ENCODE measurements at places on chromosomes 6 and 20.

GRCh38 chr6:79518842-79519241 is 18.4 kb downstream of the LCA5 start:
- no peak for DNase-seq

GRCh38 chr6:136317021-136317694 is 27.5 kb upstream of the BCLAF1 start:
- DNase-seq = no peak

DNA sequence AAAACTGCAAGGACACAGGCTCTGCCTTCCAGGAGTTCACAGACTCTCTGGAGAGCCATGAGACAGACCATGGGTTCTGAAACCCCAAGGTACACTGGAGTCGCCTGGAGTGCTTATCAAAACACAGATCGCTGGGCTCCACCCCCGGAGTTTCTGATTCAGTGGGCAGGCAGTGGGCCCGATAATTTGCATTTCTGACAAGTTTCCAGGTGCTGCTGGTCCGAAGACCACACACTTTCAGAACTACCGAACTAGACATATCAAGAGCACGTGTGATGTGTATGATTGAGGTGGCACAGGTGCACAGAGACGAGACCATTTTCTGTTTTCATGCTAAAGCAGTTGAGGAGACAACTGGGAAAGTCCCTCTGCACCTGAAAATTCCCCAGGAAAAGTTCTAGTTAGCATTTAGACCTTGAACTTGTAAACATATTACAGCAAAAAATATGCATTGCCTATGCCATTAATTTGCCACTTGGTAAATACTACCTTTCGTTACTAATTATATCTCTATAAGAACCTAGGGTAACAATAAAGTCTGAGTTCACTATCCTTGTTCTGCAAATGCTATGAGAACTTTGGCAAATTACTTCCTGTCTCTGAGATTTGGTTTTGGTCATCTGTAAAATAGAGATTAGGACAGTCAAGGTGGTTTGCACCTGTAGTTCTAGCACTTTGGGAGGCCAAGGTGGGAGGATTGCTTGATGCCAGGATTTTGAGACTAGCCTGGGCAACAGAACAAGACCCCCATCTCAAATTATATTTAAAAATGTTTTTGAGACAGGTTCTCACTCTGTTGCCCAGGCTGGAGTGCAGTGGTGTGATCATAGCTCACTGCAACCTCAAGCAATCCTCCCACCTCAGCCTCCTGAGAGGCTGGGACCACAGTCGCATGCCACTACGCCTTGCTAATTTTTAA is 14.3 kb upstream of the PIM1 start:
- no peak for DNase-seq

DNA sequence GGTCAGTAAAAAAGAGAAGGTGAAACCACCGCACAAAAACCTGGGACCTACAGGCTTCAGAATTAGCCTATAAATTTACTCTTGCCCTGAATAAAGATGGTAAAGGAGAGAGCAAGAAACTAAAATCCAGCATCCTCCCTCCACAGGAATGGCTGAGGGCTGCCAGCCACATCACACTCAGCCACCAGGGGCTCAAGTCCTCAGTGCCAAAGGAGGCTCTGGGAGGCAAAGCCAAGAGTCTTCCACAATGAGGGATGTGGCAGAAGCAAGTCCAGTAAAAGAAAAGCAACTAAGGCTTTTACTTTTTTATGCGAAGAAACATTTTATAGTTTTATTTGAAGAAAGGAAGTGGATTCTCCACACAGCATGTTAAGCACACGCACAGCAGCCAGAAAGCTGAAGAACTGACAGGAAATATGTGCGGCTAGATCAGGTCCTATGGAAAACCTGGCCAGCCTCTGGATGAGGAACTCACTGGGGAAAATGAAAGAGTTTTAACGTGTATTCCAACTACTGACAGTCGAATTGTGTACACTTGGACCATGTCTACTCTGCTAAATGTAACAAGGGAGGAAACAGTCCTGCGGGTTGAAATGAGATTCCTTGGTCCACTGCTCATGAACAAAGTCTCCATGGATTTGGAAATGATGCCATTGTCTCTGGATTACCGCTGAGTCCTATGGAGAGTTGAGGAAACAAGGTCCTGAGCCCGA is 219.4 kb upstream of the SSTR4 start:
- DNase-seq = no peak

GRCh38 chr6:88238065-88238464 is 71.9 kb upstream of the CNR1 start:
- DNase-seq = no peak

GRCh38 chr20:32397567-32398084 is 39.5 kb downstream of the ASXL1 start:
- DNase-seq = no peak

- DNase-seq = no peak
Observed at GRCh38 chr20:63503524-63503923, 4.6 kb upstream of the EEF1A2 start.

- no peak for DNase-seq
Observed at GRCh38 chr6:146876271-146877151, 277.7 kb downstream of the ADGB start.

DNA sequence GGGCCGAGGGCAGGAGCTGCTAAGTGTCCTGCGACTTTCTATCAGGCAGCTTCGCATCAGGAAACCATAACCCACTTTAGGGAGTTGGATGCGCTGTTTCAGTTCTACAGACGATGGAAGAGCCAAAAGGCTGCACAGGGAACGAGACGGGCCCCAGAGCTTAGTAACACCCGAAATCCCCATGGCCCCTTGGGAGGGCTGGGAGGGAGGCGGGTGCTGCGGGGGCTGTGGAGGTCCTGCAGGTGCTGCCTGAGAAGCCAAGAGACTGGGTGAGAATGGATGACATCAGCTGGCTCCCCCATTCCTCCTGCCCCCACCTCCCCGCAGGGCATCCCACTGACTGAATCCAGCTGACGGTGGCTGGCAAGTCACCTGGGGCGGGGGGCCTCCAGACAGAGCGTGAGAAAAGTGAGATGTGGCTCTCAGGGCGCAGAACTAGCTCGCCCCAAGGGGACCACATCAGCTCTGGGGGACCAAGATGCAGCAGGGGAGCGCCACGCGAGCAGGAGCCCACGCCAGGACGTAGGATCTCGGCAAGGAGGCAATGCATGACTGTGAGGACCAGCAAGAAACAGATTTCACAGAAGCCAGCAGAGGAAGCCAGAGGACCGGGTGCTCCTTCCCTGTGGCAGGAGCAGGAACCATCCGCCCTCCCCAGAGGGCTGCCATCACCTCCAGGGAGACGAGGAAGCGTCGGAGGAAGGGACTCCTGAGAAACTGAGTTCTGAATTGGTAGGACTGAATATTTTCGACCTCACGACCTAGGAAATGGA is 36.8 kb downstream of the PNLDC1 start:
- DNase-seq = no peak

GRCh38 chr20:42112161-42112560 is 494.0 kb upstream of the CHD6 start:
- DNase-seq = no peak

DNA sequence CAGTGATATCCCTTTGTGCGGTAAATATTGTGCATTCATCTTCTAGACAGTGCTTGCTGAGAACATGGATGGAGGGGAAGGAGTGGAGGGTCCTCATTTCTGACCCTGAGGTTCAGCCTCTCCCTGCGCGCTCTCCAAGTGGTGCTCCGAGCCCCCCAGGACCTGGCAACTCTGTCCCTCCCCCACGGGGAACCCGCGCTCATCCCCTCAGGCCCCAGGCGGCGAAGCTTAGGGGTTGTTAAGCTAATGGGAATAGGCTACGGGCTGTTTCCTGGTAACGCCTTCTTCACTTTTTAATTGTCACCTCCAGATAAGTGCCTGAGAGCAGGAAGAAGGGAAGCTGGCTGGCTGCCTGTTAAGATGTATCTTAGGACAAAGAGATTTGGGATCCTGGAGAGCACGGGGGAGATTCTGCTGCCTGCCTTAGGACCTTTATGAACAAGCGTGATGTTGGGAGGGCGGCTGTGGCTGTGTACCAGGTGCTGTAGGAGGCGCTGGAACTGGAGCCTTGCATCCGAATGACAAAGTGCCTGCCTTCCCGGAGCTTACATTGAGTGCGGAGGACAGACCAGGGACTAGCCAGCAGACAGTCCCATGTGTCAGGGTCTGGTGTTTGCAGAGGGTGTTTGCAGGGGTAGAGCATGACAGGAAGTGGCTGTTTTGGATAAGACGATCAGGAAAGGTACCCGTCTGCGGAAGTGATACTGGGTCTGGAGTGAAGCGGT is 11.7 kb downstream of the TSHZ2 start:
- no peak for DNase-seq

- DNase-seq = no peak
Observed at GRCh38 chr20:1964659-1965405, 29.0 kb downstream of the PDYN start.

- DNase-seq = no peak
Observed at GRCh38 chr20:23920408-23921325, 41.1 kb upstream of the CST5 start.

GRCh38 chr6:32887616-32888015 is 33.6 kb downstream of the PSMB9 start:
- no peak for DNase-seq

GRCh38 chr20:891706-892080 is 24.4 kb downstream of the ANGPT4 start:
- no peak for DNase-seq

GRCh38 chr6:42204768-42205282 is 10.1 kb upstream of the GUCA1B start:
- DNase-seq = no peak

DNA sequence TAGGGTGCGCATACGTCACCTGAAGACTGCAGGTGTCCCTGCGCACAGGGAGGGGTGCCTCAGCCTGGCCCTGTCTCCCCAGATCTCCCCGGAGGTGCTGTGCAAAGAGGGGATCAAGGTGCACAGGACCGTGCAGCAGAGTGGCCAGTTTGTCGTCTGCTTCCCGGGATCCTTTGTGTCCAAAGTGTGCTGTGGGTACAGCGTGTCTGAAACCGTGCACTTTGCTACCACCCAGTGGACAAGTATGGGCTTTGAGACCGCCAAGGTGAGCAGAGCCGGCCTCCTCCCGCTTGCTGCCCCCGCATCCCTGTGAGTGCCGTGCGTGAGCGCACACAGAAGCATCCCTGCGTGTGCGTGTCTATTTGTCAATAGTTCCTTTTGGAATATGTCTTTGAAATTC is 150.7 kb downstream of the DTNBP1 start:
- no peak for DNase-seq

GRCh38 chr6:156634048-156634447 is 143.1 kb upstream of the ARID1B start:
- DNase-seq = no peak

- no peak for DNase-seq
Observed at GRCh38 chr20:39533858-39534257, 571.7 kb downstream of the DHX35 start.

DNA sequence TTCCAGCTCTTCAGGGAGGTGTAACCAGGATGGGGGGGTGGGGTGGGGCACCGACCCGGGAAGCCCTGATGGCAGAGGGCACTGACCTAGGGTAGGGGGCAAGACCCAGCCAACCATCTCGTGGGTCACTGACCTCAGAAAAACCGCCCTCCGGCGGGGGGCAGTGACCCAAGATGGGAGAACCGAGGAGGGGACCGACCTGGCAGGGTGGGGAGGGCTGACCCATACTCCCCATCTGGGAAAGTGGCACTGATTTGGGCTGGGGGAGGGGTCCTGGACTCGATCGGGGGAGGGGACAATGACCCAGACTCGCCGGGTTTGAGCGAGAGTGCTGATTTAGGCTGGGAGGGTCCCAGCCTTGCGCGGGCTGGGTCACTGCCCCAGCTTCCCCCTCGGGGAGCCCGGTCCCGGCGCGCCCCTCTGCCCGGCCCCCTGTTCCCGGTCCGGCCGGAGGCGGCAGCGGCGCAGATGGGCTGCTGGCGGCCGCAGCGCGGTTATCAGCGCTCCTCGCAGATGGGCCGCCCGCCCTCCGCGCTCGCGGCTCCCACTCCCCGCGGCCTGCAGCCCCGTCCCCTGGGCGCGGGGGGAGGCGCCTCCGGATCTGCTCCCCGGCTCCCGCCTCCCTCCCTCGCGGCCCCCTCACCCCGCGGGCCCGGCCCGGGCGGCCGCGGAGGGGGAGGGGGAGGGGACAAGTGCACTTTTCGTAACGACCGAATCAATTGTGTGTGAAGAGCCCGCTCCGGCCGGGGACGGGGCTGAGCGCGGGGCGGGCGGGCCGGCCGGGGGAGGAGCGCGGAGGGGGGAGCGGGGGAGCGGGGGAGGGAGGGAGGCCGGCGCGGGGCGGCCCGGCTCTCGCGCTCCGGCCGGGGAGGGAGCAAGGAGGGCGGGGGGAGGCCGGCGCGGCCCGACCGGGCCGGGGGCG is 2.2 kb downstream of the NOL4L start:
- DNase-seq = no peak

GRCh38 chr20:21302664-21303060 is 469 bp upstream of the XRN2 start:
- DNase-seq = no peak

DNA sequence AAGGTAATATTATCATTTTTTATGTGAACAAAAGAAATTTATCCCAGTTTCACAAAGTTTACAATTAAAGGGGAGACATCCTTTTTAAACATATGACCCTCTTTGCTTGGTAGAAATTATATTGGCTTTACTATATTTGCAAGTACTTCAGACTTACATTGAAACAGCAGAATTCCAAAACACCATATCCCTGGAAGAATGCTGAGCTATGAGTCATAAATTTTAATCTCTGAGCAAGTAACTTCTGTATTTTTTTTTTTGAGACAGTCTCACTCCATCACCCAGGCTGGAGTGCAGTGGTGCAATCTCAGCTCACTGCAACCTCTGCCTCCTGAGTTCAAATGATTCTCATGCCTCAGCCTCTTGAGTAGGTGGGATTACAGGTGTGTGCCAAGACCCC is 240.4 kb downstream of the TBC1D32 start:
- no peak for DNase-seq

DNA sequence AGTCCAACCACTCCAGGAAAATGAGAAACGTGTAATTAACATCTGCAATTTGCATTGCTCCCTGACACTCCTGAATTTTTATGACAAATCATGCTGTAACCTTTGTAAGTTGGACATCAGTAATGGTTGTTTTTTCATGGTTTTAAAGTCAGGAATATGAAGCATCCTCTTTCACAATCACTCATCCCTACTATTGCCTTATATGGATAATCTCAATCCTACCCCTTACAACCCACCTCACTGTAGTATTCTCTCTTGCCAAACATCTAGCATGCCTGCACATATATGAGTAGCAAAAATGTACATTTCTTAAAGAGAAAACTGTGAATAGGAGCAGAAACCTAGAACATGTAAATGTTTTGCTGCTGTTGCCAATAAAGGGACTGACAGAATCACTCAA is 729.5 kb downstream of the KIF16B start:
- no peak for DNase-seq

GRCh38 chr6:99613409-99613704 is 6.7 kb downstream of the PRDM13 start:
- no peak for DNase-seq
